ENCODE measurements at places on chromosomes 2 and 18.
A peak's percentile ranks its signal among the peaks of the same experiment; 100 is the strongest.

- no peak for DNase-seq
Observed at GRCh38 chr18:77049938-77050337, 82.6 kb downstream of the MBP start.

DNA sequence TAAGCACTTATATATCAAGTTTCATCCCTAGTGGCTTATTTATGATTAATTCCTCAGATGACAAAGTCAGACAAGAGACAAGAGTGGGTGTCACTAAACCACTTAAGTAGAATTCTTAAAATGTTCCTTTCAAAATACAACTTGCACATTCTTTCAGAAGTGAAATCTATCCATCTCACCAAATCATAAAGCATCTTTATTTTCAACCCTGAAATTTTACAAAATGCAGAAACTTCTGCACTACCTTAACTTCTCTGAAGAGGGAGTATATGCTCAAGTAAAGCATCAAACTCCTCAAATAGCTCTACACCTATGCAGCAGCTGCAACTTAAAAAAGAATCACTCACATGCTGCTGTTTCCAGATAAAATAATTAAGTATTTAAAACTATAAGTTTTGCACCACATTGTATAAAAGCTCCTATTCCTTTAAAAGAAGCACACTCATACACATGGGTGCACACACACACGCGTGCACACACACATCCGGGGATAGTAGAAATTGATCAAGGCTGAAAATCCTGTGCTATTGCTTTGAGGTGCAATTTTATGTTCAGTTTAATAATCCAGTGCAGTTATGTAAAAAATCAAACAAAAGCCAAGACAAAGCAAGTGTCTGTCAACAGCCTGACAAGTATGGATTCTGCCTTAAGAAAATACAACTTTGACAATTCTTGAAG, 244.5 kb downstream of the TCF4 start:
- DNase-seq: no peak

- DNase-seq: no peak
Observed at GRCh38 chr2:176003958-176004357, 1.9 kb upstream of the LNPK start.

DNA sequence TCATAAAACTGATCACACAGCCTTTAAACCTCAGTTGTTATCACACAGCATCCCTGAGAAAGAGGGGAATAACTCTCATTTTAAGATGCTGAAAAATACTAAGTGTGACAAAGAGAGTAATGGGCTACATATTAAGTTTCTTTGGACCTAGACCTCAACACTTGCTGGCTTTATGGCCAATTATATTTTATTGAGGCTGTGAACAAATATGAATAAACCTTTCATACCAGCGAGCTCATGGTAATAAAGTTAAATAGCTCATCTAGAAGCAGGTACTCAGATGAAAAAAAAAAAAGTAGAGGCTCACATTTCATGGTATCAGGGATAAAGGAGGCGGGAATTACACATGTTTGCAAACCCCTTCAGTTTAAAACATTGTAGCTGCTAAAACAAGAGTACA, 75.7 kb downstream of the DOCK10 start:
- DNase-seq: no peak

DNA sequence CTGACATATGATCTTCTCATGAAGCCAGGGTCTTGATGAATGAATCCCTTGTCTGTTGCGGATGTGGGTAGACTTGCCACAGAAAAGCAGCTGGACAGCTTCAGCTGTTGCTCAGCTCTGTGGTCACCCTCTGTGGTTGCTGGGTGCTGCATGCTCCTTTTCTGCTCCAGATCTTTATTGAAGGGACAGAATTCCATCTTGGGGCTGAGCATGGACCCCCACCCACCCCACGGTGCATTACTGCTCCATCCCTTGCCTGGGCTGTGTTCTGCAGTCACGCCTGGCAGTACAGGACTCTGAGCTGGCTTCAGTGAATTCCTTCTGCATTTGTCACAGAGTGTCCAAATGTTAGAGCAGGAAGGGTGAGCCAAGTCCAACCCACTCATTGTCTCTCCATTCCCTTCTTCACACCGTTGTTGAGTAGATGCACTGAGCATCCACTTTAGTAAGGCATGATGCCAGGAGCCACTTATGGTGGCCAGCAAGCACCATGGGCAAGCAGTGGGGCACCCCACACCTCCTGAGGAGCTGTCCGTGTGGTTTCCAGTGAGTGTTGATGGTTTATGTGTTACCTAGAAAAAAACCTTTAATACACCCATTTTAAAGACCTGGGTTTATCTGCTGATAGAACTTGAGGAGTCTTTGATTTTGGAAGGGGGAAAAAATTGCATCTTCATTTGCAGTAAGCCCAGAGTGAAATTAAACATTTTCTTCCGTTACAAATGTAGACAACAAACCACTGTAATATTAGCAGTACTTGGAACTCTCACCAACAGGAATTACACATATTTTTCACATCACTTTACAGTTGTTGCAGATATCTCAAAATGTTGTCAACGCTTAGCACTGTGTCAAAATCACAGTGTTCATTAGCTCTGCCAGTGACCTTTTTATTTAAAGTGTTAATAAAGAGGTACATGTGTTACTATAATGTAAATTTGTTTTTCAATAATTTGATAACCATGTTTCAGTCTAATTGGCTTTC, 14.7 kb upstream of the ITGB6 start:
- peak; percentile 57 for DNase-seq

- DNase-seq: no peak
Observed at GRCh38 chr2:52805901-52806410, 961.6 kb upstream of the CHAC2 start.

DNA sequence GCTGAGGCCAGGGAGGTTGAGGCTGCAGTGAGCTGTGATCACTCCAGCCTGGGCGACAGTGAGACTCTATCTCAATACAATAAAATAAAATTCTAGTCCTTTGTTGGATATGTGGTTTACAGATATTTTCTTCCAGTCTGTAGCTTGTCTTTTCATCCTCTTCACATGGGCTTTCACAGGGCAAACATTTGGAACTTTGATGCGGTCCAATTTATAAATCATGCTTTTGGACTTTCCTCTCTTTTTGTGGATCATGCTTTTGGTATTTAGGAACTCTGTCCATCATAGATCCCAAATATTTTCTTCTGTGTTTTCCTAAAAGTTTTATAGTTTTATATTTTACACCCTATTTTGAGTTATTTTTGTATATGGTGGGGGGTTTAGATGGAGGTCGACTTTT, 14.9 kb downstream of the RAB10 start:
- DNase-seq: no peak

- DNase-seq: no peak
Observed at GRCh38 chr2:111975819-111976218, 77.4 kb downstream of the MERTK start.

DNA sequence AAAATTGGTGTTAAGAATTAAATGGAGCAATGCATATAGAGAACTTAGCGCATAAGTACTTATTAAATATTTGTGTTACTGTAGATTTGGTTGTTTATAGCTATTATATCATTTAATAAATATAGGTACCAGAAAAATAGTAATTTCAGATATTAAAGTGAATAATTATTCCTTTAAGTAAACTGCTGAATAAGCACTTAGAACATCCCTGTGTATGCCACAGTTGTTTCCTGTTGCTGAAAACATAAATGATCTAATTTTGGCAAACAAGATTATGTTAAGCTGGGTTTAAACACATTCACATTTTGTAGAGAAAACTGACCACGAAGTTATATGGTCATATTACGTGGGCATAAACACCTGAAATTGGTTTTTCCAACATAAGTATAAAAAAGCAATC, 388.0 kb upstream of the ZNF804A start:
- DNase-seq: no peak

- DNase-seq: no peak
Observed at GRCh38 chr2:32482471-32482870, 125.6 kb downstream of the BIRC6 start.

DNA sequence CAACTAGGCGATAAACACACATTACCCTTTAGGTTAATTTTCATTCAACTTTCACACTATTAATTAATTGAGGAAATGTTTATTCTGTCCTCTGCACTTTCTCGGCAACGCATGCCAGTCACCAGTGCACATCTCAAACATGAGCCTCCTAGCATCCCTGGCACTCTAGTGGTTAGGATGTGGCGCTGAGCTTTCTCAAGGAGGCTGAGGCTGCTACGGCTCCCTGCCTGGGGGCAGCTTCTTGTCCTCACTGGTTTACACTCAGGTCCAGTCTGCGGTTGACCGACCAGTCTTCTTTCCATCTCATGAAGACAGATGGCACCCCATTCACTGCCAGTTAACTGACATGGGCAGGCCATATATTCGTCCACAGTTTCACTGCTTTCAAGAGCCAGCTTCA, 463.4 kb downstream of the EIPR1 start:
- DNase-seq: no peak

- no peak for DNase-seq
Observed at GRCh38 chr18:56468396-56468795, 170.0 kb downstream of the TXNL1 start.

DNA sequence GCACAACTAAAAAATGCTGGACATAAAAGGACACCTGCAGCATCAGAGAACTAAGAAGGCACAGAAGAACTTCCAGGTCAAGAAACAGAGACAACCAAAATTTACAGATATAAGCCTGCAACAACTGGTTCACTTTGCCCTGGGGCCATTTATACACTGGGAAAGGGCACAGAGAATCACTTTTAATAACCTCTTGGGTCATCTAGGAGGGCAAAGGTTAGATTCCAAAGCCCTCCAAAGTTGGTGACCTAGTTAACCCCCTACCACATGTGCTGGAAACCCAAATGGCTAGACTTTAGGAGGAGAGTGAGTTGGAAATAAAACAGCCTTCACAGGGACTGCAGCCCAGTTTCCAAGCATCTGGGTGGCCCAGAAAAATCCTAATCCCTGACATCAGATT, 3.3 kb downstream of the RNU4ATAC start:
- DNase-seq: no peak

GRCh38 chr2:2639251-2640139, 308.4 kb upstream of the MYT1L start:
- no peak for DNase-seq

GRCh38 chr2:159029936-159030335, 61.5 kb downstream of the TANC1 start:
- DNase-seq: no peak

DNA sequence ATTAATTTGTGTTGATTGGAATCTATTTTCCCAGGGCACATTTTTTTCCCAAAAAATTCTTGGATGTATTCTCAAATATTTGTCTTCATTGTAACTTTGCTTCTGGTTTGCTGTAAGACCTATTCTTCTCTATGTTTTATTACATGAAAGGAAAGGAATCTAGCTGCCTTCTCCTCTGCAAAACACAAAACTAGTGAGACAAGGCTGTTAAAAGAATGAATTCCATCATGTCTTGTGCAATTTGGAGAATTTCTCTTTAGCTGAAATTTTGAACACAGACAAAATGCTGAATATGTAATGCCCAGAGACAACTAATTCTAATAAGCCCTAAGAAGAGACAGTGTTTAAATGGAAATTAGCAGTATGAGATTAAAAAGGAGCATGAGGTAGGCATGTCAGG, 275.9 kb downstream of the CDH20 start:
- no peak for DNase-seq
